ENCODE measurements at places on chromosomes 2 and 18. TPM values are rescaled to one million over a fixed set of nuclear protein-coding genes. Genes with fewer than 3 reads are reported as not detected.

- H3K4me3 ChIP-seq = no peak overlapping the region
- H3K4me1 ChIP-seq = peaks cover 39% of the 10 kb centered on the region
- H3K27ac ChIP-seq = peak overlapping the region; percentile 2
- no peaks in the 10 kb centered on the region for H3K36me3 ChIP-seq
Observed at GRCh38 chr2:174844295-174844708, 80.0 kb upstream of the CHRNA1 start.

Gene RAPH1
- total RNA-seq = 57.2 TPM

Gene ADGRF3
- under 0.01 TPM for total RNA-seq

GRCh38 chr2:17303521-17303920 lies 214.7 kb downstream of the RAD51AP2 start:
- H3K27me3 ChIP-seq = no peaks in the 10 kb centered on the region
- peaks cover 7% of the 10 kb centered on the region for H3K4me1 ChIP-seq
- no peaks in the 10 kb centered on the region for H3K36me3 ChIP-seq
- H3K27ac ChIP-seq = peak overlapping the region; percentile 17

Gene LYPD6
- 0.59 TPM for total RNA-seq

- H3K36me3 ChIP-seq = no peaks in the 10 kb centered on the region
- DNase-seq = no peak
- H3K4me1 ChIP-seq = no peaks in the 10 kb centered on the region
- no peak overlapping the region for H3K4me3 ChIP-seq
- no peak overlapping the region for H3K27ac ChIP-seq
- H3K27me3 ChIP-seq = no peaks in the 10 kb centered on the region
Observed at GRCh38 chr18:57081899-57082298, 65.0 kb upstream of the BOD1L2 start.

Measured in osteoblast (primary cell).